ENCODE measurements at places on chromosomes 13 and 19.

DNA sequence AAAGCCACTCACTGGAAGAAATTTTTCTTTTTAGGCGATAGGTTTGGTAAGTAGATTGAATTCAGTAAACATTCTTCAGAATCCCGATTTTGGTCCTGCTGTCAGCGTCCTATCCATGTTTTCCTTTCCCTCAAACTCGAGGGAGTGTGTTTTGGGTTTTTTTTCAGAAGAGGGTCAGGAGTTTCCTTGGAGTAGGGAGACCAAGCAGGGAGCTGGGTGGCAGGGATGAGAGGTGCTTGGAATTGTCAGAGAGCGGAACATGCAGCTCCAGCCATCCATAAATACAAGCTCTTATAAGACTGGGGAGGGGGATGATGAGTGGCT, 1.6 kb upstream of the PCDH8 start:
- no peak for DNase-seq

GRCh38 chr19:34639491-34640085, 37.4 kb downstream of the SCGB2B2 start:
- peak; percentile 39 for DNase-seq

DNA sequence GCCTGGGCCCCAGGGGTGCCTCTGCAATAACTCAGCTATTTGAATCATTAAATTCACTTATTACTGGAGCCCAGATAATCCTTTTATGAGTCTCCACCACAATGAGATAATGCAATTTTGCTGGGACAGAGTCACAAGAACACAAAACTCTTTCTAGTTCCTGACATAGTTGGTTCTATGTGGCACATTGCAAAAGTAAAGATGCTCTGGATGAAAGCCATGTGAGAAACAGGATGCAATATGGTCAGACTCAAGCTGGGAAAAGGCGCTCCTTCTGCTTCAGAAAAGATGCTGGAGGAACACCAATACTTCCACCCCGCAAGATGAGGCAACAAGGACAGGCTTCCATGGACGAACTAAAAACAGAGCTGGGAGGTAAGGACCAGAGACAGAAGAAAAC, 5.7 kb downstream of the ANKRD27 start:
- DNase-seq, result no peak

DNA sequence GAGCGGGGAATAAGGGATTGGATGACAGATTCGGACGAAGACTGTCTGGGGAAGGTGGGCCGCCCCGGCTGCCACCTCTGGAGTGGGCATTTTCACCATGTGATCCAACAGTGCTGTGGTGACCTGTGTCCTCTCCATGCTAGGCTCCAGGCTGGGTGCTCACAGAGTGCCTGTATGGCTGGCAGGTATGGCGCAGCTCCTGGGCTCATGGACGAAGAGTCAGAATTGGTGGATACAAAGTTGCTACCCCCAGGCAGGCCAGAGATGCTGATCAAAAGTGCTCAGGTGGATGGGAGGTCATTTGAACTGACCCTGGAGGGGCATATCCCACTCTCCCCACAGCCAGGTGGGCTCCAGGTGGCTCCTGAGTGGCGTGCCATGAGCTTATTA, 111.3 kb upstream of the UQCRFS1 start:
- DNase-seq, result no peak

- no peak for DNase-seq
These were observed 48.9 kb downstream of the PTPRS start for GRCh38 chr19:5291588-5292193.

- DNase-seq, result no peak
These were observed 9.7 kb downstream of the CCDC97 start for GRCh38 chr19:41319500-41320184.

GRCh38 chr13:30314069-30314468, 6.7 kb upstream of the KATNAL1 start:
- DNase-seq, result no peak

- no peak for DNase-seq
These were observed 96.1 kb upstream of the MBNL2 start for GRCh38 chr13:97125810-97126738.

GRCh38 chr13:43031881-43032280, 8.5 kb downstream of the DNAJC15 start:
- DNase-seq, result no peak

- DNase-seq, result no peak
These were observed 35.0 kb upstream of the RBM26 start for GRCh38 chr13:79440958-79441528.

DNA sequence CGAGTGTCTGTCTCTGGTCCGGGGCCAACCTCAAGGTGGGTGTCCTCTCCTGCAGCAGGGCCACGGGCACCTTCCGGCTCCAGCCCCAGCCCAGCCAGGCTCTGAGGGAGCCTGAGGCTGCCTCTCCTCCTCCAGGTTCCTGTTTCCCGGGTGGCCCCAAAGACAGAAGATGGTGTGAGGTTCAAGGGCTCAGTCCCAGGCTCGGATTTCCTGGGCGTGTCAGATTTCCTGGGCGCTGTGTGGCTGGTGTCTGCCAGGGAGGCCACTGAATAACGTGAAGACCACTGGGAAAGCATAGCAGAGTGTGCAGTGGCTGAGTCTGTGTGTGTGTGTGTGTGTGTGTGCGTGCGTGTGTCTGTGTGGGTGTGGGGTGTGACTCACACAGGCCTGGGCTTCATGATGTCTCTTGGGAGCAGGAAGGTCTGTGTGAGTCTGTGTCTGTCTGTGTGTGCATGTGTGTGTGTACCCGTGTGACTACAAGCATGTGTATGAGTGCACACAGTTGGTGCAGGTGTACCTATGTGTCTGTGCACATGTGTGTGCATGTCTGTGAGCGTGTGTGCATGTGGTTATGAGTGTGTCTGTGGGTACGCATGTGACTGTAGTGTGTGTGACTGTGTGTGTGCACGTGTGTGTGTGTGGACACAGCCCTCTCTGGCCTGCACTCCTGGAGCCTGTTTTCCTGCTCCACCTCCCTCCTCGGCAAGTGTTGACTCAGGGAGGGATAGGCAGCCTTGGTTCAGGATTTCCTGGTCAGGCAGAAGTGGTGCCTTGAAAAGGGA, 28.3 kb downstream of the CEBPA start:
- DNase-seq, result no peak

DNA sequence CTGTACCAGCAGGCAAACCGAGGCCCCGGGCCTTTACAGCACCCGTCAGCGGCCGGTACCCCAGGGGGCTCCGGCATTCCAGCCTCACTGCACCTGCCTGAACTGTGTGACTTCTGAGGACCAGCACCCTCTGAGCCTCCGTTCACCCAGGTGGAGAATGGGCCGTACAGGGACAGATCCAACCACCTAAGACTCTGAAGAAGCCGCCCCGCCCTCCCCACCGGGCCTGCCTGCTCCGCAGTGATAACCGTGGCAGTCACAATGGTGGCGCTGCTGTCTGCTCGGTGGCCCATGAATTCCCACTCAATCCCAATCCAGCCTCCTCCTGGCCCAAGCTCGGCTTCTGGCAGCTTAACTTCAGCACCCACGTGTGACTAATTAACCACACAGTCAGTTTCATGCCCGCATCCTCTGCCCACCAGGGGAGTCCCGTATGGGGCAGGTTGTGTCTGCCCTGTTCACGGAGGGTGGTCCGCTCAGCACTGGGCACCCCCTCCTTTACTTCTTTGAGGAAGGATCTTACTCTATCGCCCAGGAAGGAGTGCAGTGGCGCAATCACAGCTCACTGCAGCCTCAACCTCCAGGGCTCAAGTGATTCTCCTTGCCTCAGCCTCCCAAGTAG, 3.4 kb downstream of the TCF3 start:
- no peak for DNase-seq

GRCh38 chr19:50974702-50975556, 5.5 kb upstream of the KLK6 start:
- DNase-seq, result no peak

- no peak for DNase-seq
These were observed 211.5 kb downstream of the URI1 start for GRCh38 chr19:30153326-30154210.

GRCh38 chr19:1028062-1028926, 1.9 kb downstream of the CNN2 start:
- peak; percentile 32 for DNase-seq

DNA sequence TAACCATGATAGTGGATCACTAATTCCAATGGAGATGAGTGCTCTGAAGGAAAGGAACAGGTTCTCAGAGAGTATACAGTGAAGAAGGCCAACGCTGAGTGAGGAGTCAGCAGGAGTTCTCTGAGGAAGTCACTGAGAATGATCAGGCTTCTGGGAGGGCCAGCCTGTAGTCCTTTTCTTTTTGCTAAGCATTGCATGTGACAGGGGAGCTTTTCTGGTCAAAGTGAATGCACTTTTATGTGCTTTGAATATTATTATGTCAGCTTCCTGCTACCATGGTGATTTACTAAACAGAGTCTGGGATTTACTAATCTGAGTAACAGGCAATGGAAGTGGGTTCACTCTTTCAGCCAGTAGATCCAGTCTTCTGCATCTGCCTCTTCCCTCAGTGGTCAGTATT, 81.1 kb upstream of the SERP2 start:
- no peak for DNase-seq

DNA sequence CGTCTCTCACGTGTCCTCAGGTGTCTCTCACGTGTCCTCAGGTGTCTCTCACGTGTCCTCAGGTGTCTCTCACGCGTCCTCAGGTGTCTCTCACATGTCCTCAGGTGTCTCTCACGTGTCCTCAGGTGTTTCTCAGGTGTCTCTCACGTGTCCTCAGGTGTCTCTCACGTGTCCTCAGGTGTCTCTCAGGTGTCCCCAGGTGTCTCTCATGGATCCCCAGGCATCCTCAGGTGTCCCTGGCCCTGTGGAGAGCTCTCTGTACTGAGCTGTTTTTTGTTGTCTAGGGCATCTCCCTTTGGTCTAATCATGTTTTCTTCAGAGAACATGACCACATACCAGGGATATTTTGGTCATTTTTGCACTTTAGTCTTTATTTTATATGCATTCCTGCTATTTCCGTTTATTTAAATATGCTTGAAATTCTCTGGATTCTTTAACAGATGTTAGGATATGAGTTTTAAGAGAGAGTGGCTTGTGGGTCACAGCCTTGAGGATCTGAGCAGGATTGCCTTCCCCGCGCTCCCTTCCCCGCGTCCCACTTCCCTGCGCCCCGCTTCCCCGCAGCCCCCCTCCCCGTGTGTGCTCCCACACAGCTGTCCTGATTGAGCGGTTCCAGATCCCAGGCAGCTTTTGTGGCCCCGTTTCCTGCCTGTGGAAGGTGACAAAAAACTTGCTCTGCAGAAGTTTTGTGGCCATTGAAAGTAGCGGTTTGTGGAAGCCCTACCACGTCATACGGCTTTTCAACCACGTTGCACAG, 31.9 kb downstream of the ATP4B start:
- no peak for DNase-seq

- no peak for DNase-seq
These were observed 304 bp downstream of the TSPAN16 start for GRCh38 chr19:11296264-11296663.

DNA sequence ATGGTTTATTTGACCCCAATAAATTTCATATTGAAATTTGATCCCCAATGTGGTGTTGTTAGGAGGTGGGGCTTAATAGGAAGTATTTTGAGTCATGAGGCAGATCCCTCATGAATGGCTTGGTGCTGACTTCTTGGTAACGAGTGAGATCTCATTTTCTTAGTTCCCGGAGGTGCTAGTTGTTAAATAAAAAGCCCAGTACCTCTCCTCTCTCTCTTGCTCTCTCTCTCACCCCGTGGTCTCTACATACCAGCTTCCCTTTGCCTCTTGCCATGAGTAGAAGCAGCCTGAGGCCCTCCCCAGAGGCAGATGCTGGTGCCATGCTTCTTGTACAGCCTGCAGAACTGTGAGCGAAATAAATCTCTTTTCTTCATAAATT, 39.4 kb upstream of the KATNAL1 start:
- DNase-seq, result no peak

GRCh38 chr13:52003541-52003940, 7.7 kb downstream of the ATP7B start:
- no peak for DNase-seq

DNA sequence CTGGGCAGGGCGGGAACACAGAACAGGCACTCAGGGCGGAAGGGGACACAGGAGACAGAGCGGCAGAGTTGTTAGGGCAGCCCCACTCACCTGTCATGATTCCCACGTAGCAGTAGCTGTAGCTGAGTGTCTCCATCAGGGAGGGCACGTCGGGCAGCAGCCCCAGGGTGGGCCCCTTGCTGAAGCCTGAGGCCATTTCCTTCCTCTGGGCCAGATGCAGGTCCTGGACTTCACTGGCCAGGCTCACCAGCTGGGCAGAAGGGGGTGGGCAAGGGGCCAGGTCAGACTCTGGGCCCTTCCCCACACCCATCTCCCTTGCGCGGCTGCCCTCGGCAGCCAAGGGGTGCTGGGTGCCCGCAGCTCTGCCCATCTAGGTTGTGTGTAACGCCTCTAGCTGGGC, 5.9 kb downstream of the MBOAT7 start:
- no peak for DNase-seq

- DNase-seq, result no peak
These were observed 16.5 kb downstream of the ANKRD27 start for GRCh38 chr19:32658527-32658926.

GRCh38 chr13:89568276-89568675, 1779.2 kb upstream of the MIR17HG start:
- no peak for DNase-seq

DNA sequence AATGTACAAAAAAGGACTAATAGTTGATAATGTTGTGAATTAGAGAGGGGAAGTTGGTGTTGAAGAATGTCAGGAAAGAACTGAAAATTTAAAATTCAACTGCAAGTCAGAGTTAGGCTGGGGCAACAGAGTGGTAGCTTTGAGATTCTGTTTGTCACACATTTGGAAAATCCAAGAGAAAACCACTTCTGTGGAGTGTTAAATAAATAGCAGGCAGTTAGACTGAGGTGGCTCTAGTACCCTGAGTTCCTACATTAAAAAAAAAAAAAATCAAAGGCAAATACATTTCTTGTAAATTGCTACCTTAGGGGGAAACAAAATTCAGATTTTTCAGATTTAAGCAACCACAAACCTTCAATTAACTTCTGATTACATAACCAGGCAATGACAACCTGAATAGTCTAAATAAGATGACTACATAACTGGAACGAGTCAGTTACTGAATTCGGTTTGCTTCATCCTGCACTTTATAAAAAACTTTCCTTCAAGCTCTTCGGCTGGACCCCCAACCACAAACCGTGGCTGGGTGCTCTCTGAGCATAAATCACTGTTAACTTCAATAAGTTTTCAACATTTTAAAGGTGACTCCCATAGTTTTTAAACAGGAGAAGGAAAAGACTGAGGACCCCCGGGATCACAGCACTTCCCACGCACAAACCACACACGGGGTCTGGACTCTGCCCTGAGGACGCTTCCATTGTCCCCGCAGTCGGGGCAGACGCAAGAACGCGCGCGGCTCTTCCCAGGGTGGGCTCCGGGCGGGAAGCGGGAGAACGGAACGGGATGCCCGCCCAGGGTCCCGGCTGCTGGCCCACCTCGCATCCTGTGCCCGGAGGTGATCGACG, 725 bp downstream of the ZNF682 start:
- DNase-seq, result peak; percentile 10

GRCh38 chr19:13931391-13932148, 6.6 kb downstream of the PODNL1 start:
- DNase-seq, result no peak

GRCh38 chr13:92175330-92175729, 776.9 kb downstream of the GPC5 start:
- no peak for DNase-seq

- no peak for DNase-seq
These were observed 607.1 kb downstream of the DCT start for GRCh38 chr13:93872376-93872775.

GRCh38 chr13:40026741-40027140, 371.3 kb downstream of the COG6 start:
- DNase-seq, result no peak
